ENCODE measurements at places on chromosomes 6 and 20. TPM values are rescaled to one million over a fixed set of nuclear protein-coding genes. Genes with fewer than 3 reads are reported as not detected.

Gene TNFRSF6B
- total RNA-seq = 3.4 TPM

Gene ZC2HC1B
- not detected for total RNA-seq

Gene METTL24
- not detected for total RNA-seq

Gene CCN6
- not detected for total RNA-seq

Gene TMEM239
- not detected for total RNA-seq

Gene DSP
- total RNA-seq = 39.5 TPM

Gene MYB
- total RNA-seq = 4.1 TPM

Gene ABHD16B
- total RNA-seq = not detected

Gene FAM217A
- total RNA-seq = not detected

Gene SLC35D3
- not detected for total RNA-seq

Gene ASF1A
- 46.9 TPM for total RNA-seq

Gene SAMD10
- total RNA-seq = 0.77 TPM

Gene MCHR2
- not detected for total RNA-seq

Gene C6orf15
- total RNA-seq = 2.4 TPM

Gene FIG4
- 18.5 TPM for total RNA-seq

Gene ELOVL4
- 2.4 TPM for total RNA-seq

Gene KIAA1755
- total RNA-seq = 0.57 TPM

Gene HS3ST5
- total RNA-seq = not detected

Gene SGK2
- total RNA-seq = not detected

Gene CALHM4
- total RNA-seq = not detected

Gene DEFB132
- total RNA-seq = not detected

Gene BANF2
- total RNA-seq = not detected

Gene SASH1
- total RNA-seq = 6.8 TPM

Gene TMEM74B
- total RNA-seq = 0.72 TPM

Gene GMPR
- 6.6 TPM for total RNA-seq

Gene RXRB
- 14.1 TPM for total RNA-seq

Gene STX11
- 0.88 TPM for total RNA-seq

Gene PTCRA
- total RNA-seq = not detected

Gene TSPO2
- total RNA-seq = not detected

Gene OCSTAMP
- not detected for total RNA-seq

Gene TREML2
- total RNA-seq = not detected

Gene UBD
- total RNA-seq = not detected

Gene LPA
- not detected for total RNA-seq

Gene SLC17A1
- total RNA-seq = not detected

Gene BCAS4
- 21.4 TPM for total RNA-seq

Gene NKX2-4
- total RNA-seq = not detected

Gene PPP1R3G
- total RNA-seq = 0.22 TPM

Gene GDAP1L1
- total RNA-seq = not detected

Gene RIPPLY2
- total RNA-seq = not detected

Gene MYT1
- total RNA-seq = 2.4 TPM

Gene BMP5
- total RNA-seq = not detected

Gene SPATA2
- total RNA-seq = 3.4 TPM

Data from A172 (cell line).